ENCODE measurements at places on chromosomes 1 and 21.

- no peak for DNase-seq
Observed at GRCh38 chr1:223334156-223334555, 29.8 kb downstream of the SUSD4 start.

DNA sequence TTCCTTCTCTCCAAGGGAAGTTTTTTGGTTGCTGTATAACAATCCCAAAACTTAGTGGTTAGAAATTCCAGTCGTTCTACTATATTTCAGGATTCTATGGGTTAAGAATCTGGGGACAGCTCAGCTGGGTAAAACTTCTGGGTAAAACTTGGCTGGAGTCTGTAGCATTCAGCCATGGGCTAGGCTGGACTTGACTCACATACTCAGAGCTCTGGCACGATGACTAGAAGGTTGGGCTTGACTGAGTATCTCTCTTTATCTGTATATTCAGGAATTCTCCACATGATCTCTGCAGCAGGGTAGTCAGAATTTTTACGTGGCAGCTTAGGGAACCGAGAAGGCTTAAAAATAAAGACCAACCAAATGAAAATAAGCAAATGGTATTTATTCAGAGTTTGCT is 28.2 kb upstream of the HRNR start:
- DNase-seq, result no peak

- no peak for DNase-seq
Observed at GRCh38 chr21:45866551-45866950, 115.0 kb upstream of the COL6A1 start.

GRCh38 chr1:79122521-79122920 is 116.0 kb upstream of the ADGRL4 start:
- DNase-seq, result no peak

DNA sequence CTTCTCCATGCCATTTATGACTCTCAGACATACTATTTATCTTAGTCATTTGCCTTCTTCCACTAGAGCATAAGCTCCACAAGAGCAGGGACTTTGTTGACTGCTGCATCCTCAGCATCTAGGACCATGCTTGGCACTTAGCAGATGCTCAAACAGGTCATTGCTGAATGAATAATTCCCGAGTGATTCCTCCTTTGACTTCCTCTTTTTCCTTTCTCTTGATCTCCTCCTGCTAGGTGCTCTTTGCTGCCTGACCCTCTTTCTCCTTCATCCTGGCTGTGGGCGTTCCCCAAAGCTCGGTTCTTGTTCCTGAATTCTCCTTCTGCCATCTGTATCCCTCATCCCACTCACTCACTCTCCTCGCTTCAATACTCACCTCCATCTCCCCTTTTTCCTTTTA is 23.5 kb downstream of the SYT6 start:
- DNase-seq, result no peak

Measured in activated CD8-positive, alpha-beta memory T cell treated with anti-CD3 and anti-CD28 coated beads, Interleukin-2, amount 50 U/mL, for 4 hours (primary cell).